Fibroblast of lung (primary cell): ENCODE measurements at places on chromosomes 3 and 15. TPM values are rescaled to one million over a fixed set of nuclear protein-coding genes. Genes with fewer than 3 reads are reported as not detected.

Gene SIN3A
- 21.1 and 27.2 TPM in 2 replicates for total RNA-seq

Gene STRC
- under 0.01 and 0.17 TPM in 2 replicates for total RNA-seq

Gene EFL1
- 21.8 and 29.9 TPM in 2 replicates for total RNA-seq

Gene TRIM71
- under 0.01 TPM in 1 of 2 replicates, not detected in the other for total RNA-seq

Gene SLC24A5
- not detected in 2 replicates for total RNA-seq

Gene GOLGA8H
- total RNA-seq = under 0.01 and 0.50 TPM in 2 replicates

DNA sequence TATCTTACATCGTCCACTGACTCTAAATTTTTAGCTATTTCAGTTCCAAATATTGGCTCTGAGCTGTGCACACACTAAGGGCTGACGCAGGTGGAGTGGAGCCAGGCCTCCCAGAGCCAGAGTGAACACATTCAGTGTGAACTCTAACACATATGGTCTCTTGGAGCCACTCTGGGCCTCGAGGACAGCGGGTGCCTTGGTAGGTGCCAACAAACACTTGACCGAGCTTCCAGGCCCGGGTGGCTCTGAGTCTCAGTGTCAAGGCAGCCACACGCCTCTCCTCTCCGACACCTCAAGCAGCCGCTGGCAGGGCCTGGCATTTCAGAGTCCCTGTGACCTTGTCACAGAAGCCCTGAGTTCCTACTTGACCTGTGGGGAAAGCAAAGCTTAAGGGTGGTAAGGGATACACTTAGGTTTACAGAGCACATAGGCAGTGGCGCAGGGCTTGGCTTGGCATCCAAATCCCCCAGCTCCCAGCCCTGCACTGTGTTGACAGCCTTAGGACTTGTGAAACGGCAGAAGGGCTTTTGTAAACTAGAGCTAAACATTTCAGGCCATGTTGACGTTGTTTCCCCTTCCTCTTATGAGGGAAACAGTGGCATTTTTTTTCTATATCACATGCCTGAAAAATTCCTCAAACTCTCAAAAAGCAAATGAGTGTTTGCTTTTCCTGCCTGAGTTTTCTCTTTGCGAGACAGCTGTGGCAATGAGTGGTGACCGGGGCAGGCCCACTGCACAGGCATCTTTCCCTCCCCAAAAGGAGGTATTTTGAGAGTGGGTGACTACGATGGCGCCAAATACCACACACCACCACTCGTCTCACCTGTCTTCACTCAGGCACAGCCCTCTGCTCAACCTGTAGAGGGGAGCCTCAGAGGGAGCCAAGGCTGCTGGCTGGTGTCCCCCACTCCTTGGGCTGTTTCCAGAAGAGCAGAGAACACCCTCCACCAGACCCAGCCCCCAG, 60.8 kb downstream of the DAPK2 start:
- H3K36me3 ChIP-seq = no peaks in the 10 kb centered on the region
- no peaks in the 10 kb centered on the region for H3K4me1 ChIP-seq
- no peak for DNase-seq
- H3K27ac ChIP-seq = no peak overlapping the region

DNA sequence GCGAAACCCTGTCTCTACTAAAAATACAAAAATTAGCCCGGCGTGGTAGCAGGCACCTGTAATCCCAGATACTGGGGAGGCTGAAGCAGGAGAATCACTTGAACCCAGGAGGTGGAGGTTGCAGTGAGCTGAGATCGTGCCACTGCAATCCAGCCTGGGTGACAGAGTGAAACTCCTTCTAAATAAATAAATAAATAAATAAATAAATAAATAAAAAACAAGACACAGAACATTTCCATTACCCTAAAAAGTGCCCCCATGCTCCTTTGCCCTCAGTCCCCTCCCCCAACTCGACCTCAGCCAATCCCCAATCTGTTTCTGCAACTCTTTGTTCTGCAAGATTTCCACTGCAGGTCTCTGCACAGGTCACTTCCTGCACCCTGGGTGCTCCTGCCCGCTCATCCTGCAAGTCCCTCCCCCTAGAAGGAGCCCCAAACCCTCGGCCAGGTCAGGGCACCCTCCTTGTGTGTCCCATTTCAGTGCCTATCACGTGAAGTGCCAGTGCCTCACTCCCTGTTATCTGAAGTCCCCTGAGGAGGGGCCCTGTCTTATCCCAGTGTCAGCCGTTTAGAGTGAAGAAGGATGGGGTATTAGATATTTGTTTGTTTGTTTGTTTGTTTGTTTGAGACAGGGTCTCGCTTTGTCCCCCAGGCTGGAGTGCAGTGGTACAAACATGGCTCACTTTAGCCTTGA, 1.1 kb downstream of the FAM240A start:
- peaks cover 6% of the 10 kb centered on the region for H3K27me3 ChIP-seq
- no peaks in the 10 kb centered on the region for H3K36me3 ChIP-seq
- no peak overlapping the region for H3K27ac ChIP-seq
- no peak for DNase-seq

Gene PYGO1
- 7.7 and 10.1 TPM in 2 replicates for total RNA-seq

Gene MRPL47
- 26.2 and 27.6 TPM in 2 replicates for total RNA-seq

Gene ALG1L2
- 0.50 TPM in 1 of 2 replicates, not detected in the other for total RNA-seq

Gene FSD2
- not detected in 2 replicates for total RNA-seq

GRCh38 chr3:71266875-71267274, 316.7 kb downstream of the FOXP1 start:
- no peaks in the 10 kb centered on the region for H3K27me3 ChIP-seq
- DNase-seq = no peak
- no peaks in the 10 kb centered on the region for H3K4me1 ChIP-seq

Gene GPR87
- total RNA-seq = 0.17 and 0.26 TPM in 2 replicates

- H3K27ac ChIP-seq = no peak overlapping the region
- no peaks in the 10 kb centered on the region for H3K36me3 ChIP-seq
- H3K4me3 ChIP-seq = no peak overlapping the region
- DNase-seq = peak; percentile 17
These were observed 212.5 kb downstream of the BCHE start for GRCh38 chr3:165624761-165625160.

GRCh38 chr3:45194791-45195190, 31.3 kb downstream of the TMEM158 start:
- no peaks in the 10 kb centered on the region for H3K27me3 ChIP-seq
- no peak for DNase-seq
- no peak overlapping the region for H3K4me3 ChIP-seq
- peaks cover 9% of the 10 kb centered on the region for H3K4me1 ChIP-seq

DNA sequence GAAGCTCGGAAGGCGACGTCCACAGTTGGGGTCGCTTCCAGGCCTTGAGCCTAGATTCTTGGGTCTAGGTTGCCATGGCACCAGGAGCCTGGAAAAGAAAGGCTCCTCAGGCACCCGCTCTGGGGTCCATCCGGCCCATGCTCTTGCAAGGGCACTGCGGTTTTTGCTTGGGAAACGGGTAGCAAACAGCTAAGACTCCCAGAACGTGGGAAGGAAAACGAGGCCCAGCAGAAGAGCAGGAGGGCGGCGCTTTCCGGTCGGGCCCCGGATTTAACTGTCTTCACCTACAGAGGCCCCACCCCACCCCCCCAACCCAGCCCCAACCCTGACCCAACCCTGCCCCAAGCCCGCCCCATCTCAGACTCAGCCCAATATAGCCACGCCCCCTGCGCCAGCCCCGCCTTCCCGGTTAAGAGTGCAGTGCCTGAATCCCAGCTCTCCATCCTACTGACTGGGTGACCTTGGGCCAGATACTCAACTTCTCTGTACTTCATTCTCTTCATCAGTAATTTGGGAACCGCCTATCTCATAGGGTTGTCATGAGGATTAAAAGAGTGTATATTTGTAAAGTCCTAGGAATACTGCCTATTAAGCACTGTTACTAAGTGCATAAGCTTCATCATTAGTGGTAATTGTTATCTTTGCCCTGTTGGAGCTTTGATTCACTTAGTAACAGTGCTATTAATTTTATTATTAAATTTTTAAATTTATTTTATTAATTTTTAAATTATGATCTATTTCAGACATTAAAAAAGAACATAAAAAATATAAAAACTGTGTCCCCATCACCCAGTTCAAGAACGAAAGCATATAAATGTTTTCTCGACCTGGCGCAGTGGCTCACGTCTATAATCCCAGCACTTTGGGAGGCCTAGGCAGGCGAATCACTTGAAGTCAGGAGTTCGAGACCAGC, 28.4 kb upstream of the SMAD6 start:
- no peak overlapping the region for H3K27ac ChIP-seq
- H3K36me3 ChIP-seq = no peaks in the 10 kb centered on the region
- peak; percentile 51 for DNase-seq

GRCh38 chr3:15631426-15632211, 30.1 kb downstream of the BTD start:
- peaks cover 36% of the 10 kb centered on the region for H3K4me1 ChIP-seq
- H3K27me3 ChIP-seq = no peaks in the 10 kb centered on the region
- H3K27ac ChIP-seq = peak overlapping the region; percentile 60
- no peak for DNase-seq
- no peak overlapping the region for H3K4me3 ChIP-seq

Gene BAHD1
- 4.4 and 5.6 TPM in 2 replicates for total RNA-seq

GRCh38 chr3:37466660-37467359, 292.4 kb upstream of the LRRFIP2 start:
- H3K27me3 ChIP-seq = peaks cover 9% of the 10 kb centered on the region

DNA sequence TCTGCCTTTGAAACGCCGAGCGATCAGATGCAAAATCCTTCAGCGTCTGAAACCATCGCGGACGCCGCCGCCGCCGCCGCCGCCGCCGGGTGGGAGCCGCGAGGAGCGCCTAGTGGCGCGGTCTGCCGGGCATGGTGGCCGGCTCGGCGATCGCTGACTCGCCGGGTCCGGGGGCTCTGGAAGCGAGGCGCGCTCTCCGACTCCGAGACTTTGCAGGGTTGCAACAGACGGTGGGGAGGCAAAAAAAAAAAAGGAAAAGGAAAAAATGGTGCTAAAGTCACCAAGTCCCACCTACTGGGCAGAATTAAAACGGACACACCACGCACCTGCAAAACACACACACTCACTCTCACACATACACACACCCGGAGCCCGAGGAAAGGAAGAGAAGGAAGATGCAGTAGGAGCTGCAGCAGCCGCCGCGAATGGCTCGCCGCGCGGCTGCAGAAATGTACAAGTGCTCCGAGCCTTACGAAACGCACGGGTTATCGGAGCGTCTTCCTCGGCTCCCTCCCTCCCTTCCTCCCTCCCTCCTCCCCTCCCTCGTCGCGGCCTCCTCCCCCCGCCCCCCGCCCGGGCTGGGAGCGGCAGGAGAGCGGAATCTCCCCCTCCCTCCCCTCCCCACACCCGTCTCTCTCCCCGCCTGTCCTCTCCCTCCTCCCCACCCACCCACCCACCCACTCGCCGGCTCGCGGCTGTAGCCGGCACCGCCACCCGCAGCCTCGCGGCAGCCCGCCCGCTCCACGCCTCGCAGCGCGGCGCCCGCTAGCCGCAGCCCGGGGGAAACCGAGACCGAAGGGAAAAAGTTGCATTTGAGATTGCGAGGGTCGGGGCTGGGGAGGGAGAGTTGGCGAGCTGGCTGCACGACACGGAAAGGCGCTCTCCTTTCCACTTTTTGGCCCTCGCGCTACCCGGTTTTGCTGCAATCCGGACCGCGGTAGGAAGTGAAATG, at the start of gene NTRK3:
TSS of gene NTRK3 (minus strand) at position 461 of the 952 bp plus-strand sequence. CDS start 586 bp downstream, outside the sequence.
- peak within 1 kb of the TSS; percentile 10 for H3K4me3 ChIP-seq
- peaks cover 31% of the 10 kb centered on the region for H3K27me3 ChIP-seq
- H3K27ac ChIP-seq = no peak within 1 kb of the TSS
- no peaks in the 10 kb centered on the region for H3K4me1 ChIP-seq
- H3K36me3 ChIP-seq = no peaks in the 10 kb centered on the region

Gene RAD18
- total RNA-seq = 5.6 and 6.1 TPM in 2 replicates

Gene PAK6
- total RNA-seq = under 0.01 TPM in 1 of 2 replicates, not detected in the other

- H3K27me3 ChIP-seq = no peaks in the 10 kb centered on the region
- peak; percentile 34 for DNase-seq
- no peak overlapping the region for H3K4me3 ChIP-seq
- H3K36me3 ChIP-seq = peaks cover 2% of the 10 kb centered on the region
- peak overlapping the region; percentile 26 for H3K27ac ChIP-seq
These were observed 169.9 kb upstream of the TSC22D2 start for GRCh38 chr3:150238048-150238802.

GRCh38 chr3:178095522-178095921, 440.7 kb upstream of the KCNMB2 start:
- H3K4me3 ChIP-seq = no peak overlapping the region
- H3K36me3 ChIP-seq = no peaks in the 10 kb centered on the region
- no peak for DNase-seq
- H3K27ac ChIP-seq = no peak overlapping the region
- H3K4me1 ChIP-seq = no peaks in the 10 kb centered on the region
- H3K27me3 ChIP-seq = no peaks in the 10 kb centered on the region

- no peaks in the 10 kb centered on the region for H3K27me3 ChIP-seq
- H3K4me1 ChIP-seq = no peaks in the 10 kb centered on the region
- no peaks in the 10 kb centered on the region for H3K36me3 ChIP-seq
- peak; percentile 32 for DNase-seq
These were observed 27.2 kb upstream of the GBE1 start for GRCh38 chr3:81788610-81789009.

Gene KNG1
- total RNA-seq = not detected in 2 replicates

DNA sequence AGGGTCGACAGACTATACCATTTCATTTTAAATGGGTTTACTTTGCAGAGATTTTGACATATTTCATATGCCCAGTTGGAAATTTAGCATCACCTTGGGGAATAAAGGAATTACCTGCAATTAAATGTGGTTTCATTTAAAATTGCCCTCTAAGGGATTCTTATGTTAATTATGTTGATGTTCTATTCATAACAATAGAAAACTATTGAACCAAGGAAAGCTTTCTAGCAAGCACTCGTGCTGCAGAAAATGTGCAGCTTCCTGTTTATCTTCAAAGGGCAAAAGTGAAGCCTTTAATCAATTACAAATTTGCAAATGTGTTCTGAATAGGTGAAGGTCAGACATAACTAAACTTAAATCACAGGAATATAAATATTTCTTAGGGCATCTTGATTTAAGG, 352.1 kb downstream of the CHST2 start:
- no peaks in the 10 kb centered on the region for H3K4me1 ChIP-seq
- no peaks in the 10 kb centered on the region for H3K27me3 ChIP-seq
- H3K27ac ChIP-seq = no peak overlapping the region
- no peaks in the 10 kb centered on the region for H3K36me3 ChIP-seq
- DNase-seq = no peak

Gene MUSTN1
- not detected in 2 replicates for total RNA-seq

DNA sequence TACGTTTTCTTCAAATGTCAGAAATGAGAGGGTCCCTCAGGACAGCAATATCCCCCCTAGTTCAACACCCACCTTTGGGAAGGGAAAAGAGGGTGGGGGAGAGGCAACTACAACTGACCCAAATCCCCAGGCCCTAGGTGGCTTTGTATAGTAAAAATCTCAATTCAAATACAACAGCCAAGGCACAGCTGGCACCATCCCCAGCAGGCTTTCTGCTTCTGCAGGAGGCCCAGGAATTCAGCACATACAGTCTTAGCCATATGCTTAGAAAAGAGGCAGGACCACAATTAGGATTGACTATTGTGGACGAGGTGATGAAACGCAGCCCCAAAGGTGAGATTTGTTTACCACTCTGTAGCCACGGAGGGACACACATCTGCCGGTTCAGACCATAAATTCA, 15.8 kb downstream of the NR2E3 start:
- no peak for DNase-seq
- H3K36me3 ChIP-seq = peaks cover 2% of the 10 kb centered on the region
- no peak overlapping the region for H3K4me3 ChIP-seq
- no peaks in the 10 kb centered on the region for H3K27me3 ChIP-seq
- H3K27ac ChIP-seq = no peak overlapping the region

Gene GOLGA6B
- total RNA-seq = not detected in 2 replicates

GRCh38 chr3:66554178-66554577, 53.4 kb upstream of the LRIG1 start:
- H3K27ac ChIP-seq = no peak overlapping the region
- no peaks in the 10 kb centered on the region for H3K27me3 ChIP-seq
- H3K36me3 ChIP-seq = no peaks in the 10 kb centered on the region

Gene ZIC1
- 0.26 TPM in 1 of 2 replicates, not detected in the other for total RNA-seq
